ENCODE measurements at places on chromosomes 1 and 21.

- DNase-seq, result no peak
These were observed 551.1 kb downstream of the MATN1 start for GRCh38 chr1:30172299-30172694.

- no peak for DNase-seq
These were observed 76.6 kb upstream of the NRIP1 start for GRCh38 chr21:15141261-15141970.

- DNase-seq, result no peak
These were observed 16.3 kb downstream of the MAP3K7CL start for GRCh38 chr21:29146726-29147125.

DNA sequence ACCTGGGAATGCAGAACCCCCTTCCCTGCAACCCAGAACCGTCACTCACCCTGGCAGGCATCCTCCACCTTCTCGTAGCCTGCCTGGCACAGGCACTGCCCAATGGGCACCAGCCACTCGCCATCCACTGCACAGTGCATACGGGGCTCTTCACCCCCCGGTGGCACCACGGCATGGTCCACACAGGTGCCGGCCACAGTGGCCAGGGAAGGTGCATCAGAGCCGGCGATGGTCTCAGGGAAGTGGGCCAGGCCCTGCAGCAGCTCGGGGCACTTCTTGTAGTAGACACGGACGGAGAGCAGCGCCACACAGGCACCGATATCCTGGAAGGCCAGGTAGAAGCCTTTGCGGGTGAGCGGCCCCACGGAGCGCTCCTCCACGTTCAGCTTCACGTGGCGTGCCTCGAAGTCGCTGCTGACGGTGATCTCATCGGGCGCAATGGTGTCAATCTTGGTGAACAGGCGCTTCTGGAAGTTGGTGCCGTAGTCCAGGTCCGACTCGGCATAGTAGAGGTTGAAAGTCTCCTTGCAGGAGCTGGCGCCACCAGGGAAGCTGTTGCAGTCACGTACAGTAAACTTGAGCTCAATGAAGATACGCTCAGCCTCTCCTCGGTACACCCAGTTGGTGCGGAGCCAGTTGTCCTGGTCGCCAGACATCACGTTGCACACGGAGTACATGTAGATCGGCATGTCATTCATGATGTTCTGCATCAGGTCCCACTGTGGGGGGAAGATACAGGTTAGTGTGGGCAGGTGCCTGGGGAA lies 7.4 kb downstream of the EPHA2 start:
- DNase-seq, result no peak

DNA sequence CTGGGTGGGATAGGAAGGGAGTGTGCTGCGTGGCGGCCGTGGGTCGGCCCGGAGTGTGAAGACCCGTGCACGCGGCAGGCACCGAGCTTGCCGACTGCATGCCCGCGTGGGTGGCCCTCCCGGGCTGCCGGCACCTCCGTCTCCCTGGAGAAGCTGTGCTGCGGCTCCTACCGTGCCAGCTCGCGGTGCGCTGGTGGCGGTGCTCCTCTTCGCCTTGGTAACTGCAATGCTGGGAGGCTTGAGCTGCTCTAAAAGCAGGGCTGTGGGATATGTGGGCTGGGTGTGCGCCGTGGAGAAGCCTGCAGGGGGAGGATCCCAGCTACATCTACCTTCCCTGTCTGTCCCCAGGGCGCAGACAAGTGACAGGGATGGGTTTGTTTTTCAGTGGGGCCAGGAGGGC lies 2.4 kb downstream of the GABRD start:
- no peak for DNase-seq

- no peak for DNase-seq
These were observed 32.0 kb downstream of the SLC16A1 start for GRCh38 chr1:112923959-112924349.

GRCh38 chr21:28794371-28794851 lies 198.3 kb downstream of the LTN1 start:
- no peak for DNase-seq

- no peak for DNase-seq
These were observed 857.4 kb downstream of the USP25 start for GRCh38 chr21:16587141-16587581.

GRCh38 chr1:113444857-113445256 lies 54.5 kb downstream of the MAGI3 start:
- DNase-seq, result no peak

GRCh38 chr1:17587693-17588047 lies 48.2 kb downstream of the ARHGEF10L start:
- DNase-seq, result no peak

- DNase-seq, result no peak
These were observed 516.6 kb downstream of the SMYD3 start for GRCh38 chr1:245990315-245991022.

- no peak for DNase-seq
These were observed 11.2 kb downstream of the CSDE1 start for GRCh38 chr1:114746450-114747121.

DNA sequence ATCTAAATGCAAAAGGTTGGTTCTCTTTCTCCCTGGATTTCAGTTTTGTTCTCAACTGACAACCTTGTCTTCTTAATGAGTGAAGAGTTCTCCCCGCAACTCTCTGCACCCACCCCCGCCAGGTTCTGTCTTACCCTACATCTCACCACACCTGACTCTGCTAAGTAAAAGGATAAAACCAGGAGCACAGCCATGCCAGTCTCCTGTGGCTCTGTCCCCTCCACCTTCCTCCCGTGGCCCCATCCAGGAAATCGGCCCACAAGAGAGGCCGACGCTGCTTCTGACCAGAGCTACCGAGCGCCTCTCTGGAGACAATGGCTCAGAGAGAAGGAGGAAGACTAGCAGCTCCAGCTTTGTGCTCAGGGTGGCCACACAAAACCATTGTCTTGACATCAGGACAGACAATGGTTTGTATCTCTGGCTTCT lies 72.2 kb downstream of the PLEKHA6 start:
- no peak for DNase-seq

- DNase-seq, result no peak
These were observed 36.3 kb downstream of the TCP10L start for GRCh38 chr21:32548978-32549377.

GRCh38 chr1:203765029-203765837 lies at the start of gene LAX1:
TSS of gene LAX1 (plus strand) at chr1:203765183. CDS start at chr1:203765566, 383 bp downstream.
- DNase-seq, result no peak

DNA sequence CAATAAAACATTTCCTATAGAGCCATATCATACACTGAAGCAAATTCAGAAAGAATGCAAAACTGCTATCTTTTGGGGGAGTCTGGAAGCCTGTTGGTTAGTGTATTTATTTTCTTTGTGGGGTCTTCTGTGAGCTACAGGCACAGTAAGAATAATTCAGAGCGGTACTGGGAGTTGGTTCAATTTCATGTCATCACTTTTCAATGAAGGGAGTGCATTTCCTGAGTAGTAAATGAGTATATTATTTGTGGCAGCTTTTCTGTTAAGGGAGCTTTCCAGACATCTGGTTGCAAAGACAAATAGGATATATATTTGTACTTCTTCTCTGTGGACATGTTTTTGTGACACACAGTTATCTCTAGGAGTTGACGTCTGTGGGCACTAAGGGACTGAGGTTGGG lies 130.6 kb downstream of the HUNK start:
- no peak for DNase-seq

GRCh38 chr1:184469396-184469795 lies 82.6 kb downstream of the C1orf21 start:
- DNase-seq, result no peak

GRCh38 chr1:64171246-64171645 lies 32.2 kb upstream of the UBE2U start:
- no peak for DNase-seq

DNA sequence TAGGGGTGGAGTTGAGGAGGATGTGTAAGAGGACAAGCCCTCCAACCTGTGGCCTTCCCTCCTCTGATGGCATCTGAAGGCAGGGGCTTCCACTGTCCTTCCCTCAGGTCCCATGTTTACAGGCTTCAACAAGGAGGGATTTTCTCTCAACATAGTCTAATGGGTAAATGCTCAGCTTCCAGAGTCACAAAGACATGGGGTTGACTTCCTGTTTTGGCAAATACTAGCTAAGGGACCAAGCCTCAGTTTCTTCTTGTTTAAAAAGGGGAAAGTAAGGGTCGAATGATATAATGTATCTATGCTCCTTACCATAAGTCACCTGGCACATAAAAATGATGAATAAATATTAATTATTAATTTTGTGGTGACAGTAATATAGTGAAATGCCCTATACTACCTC lies 3.1 kb downstream of the SV2A start:
- no peak for DNase-seq

DNA sequence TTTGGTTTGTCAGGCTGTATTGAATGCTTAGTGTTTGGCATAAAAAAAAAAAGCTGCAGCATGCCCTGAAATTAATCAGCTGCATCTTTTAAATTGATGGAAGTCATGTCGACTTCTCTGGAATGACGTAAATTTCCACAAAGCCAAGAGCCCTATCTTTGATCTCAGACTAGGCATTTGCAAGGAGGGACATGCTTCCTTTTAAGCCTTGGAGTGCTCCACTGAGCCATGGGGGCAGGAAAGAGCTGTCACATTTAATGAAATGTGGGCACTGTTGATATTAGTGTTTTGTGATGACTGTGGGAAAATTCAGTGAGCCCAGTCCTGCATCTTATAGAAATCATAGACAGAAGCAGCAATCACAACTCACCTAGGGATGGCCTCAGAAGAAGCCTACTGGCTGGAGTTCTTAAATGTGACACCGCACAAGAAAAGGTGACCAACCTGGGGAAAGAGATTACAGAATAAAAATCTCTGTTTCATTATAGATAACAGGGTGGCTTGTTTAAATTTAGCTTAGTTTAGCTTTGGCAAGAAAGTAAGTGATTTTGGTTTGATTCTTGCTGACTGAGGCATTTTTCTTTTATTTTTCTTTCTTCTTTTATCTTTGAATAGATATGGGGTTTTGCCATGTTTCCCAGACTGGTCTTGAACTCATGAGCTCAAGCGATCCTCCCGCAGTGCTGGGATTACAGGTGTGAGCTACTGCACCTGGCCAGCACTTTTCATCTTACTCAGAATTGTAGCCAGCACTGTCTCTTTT lies 188.2 kb downstream of the HHAT start:
- no peak for DNase-seq

DNA sequence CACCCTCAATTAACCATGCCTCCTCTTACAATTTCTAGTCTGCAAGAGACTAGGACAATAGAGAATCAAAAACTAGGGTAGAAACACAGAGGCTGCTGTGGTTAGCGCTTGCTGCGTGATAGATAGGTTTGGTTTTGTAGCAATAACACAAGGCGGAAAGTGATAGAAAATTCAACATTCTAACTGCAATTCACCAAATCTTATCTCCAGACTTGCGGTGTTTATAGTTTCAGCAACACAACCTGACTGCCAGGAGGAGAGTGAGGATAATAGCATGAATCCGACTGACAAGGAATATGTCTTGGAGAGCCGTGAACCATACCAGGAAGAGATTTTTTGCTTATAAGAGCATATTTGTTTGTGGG lies 30.7 kb upstream of the IFNAR2 start:
- DNase-seq, result no peak

DNA sequence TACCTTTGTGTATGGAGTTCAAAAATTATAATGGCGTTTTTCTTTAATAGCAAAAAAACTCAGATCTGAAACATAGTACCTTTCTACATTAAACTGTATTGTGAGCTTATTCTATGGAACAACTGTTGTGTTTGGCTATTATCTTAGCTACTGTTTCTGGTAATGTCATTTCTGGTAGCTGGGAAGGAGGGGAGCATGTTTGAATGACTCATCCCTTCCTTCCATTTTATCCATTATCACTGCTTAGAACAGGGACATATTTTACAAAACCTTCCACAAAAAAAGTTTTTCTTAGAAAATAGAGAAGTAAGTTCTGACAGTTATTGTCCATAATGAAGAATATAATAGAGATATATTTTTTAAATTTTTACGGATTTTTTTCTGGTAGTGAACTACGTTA lies 128.3 kb downstream of the NRDC start:
- DNase-seq, result no peak

DNA sequence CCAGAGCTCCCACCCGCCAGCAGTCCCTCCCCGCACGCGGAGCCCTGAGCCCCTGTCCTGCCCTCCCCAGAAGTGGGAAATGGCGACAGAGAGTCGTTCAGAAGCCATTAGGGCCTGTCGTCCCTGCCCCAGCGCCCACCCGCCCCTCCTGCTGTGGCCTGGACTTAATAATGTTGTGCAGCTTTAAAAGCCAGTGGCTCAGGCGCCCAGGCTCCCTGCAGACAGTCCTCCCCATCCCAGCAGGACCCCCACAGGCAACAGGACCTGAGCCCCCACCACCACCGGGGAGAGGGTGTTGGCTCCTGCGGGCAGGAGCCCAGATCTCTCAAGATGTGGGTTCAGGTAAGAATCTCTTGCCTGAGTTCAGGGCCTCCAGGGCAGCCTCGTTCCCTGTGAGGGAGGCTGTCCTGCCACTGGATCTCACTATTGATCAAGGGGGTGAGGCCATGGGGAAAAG lies 125.3 kb upstream of the RUNX3 start:
- DNase-seq, result no peak

GRCh38 chr1:214440219-214440965 lies 111.0 kb downstream of the PTPN14 start:
- DNase-seq, result no peak

DNA sequence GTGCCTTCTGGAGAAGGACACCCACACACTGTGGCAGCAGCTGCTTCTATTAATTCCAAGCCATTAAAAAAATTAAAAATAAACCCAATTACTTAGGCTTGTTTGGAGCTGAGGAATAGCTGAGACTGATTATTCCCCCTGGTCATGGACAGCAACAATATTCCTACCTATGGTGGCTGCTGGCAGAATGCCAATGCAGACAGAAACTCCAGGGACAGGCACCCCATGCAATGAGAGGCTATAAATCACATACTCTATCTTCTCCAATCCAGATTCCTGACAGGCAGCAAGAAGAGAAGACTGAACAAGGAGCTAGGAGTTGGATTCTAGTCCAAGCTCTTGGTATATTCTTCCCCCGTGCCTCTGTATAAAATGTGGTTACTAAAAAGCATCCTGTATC lies 275.4 kb upstream of the BEND5 start:
- peak; percentile 55 for DNase-seq

- no peak for DNase-seq
These were observed 1.1 kb downstream of the TOR3A start for GRCh38 chr1:179082999-179083335.

DNA sequence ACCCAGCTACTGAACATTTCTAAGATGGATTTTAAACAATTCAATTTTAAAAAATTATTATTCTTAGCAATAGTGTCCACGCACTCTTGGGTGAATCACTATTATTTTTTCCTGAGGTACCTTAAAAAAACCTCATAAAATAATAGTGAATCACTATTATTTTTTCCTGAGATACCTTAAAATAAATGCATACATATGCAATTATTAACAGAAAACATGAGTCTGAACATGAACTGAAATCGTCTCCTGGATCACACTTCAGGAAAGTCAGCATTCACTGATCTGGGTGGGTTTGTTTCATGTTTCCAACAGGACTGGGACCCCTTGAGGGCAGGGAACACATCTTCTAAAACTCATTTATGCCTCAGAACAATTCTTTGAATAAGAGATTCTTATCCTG lies 63.1 kb upstream of the IFNLR1 start:
- no peak for DNase-seq

- DNase-seq, result no peak
These were observed 7.3 kb upstream of the UMODL1 start for GRCh38 chr21:42063571-42064521.
